ENCODE measurements at places on chromosomes 7 and 10.
A peak's percentile ranks its signal among the peaks of the same experiment; 100 is the strongest.

DNA sequence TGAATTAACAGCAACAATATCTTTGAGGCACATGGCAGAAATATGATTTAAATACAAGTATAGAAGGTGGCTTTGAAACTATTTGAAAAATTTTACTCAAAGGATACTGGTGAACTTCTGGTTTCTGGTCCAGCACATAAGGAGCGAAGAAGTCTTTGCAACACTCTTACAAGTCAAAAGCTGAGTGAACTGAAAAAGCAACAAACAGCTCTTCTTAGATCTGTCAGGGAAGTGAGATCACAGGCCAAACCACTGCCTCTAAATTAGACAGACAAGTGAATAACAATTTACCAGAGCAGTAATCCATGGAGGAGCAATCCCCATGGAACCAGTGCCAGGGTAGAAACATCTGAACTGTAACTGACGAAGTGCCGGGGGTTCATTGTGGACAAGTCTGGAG is 9.6 kb upstream of the VWC2 start:
- no peak for DNase-seq

GRCh38 chr7:129750501-129750900 is 139.0 kb downstream of the NRF1 start:
- no peak for DNase-seq

GRCh38 chr7:71140264-71140663 is 8.3 kb downstream of the GALNT17 start:
- DNase-seq = peak; percentile 12

- no peak for DNase-seq
Observed at GRCh38 chr10:3786295-3787015, 1.4 kb upstream of the KLF6 start.

DNA sequence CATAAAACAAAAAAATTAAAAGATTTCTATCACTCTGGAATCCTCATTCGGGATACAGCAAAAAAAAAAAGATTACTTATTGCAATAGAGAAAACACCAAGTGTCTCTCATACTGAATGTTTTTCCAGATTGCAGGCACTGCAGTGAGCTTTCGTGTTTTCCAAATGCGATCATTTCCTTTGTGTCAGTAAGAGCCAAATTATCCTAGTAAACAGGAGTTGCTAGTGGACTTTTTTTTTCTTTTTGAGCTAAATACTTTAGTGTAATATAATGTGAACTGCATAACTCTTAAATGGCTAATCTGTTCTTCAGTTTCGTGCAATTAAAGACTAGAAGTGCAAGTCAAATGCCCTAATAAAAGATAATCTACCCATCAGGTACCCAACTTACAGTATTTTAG is 44.4 kb upstream of the TOMM7 start:
- DNase-seq = no peak

GRCh38 chr7:73828107-73828803 is 2.5 kb upstream of the CLDN4 start:
- DNase-seq = peak; percentile 86

DNA sequence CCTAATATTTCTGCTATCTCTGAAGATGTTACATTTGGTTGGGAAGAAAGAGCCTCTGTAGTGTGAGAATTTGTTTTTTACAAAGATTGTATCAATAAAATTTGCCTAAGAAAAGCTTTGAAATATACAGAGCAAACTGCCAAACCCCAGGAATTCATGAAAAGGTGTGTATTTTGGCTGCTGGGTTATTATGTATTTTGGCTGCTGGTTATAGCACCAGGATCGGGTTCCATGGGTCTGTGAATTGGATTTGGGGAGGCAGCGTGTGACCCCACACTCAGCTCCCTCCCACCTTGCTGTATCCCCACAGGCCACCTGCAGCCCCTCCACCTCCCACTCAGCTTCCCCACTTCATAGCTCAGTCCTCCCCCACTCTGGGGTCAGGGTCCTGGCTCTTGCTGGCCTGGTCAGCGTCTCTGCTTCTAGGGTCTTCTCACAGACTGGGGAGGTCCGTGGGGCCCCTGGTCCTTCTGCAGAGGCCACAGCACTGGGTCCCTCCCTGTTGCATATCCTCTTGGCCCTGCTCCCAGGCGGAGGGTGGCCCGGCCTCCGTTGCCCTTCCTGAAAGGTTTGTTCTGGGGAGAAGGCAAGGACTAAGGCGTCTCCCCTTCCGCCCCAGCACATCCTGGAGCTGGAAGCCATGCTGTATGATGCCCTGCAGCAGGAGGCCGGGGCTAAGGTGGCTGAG is 24.0 kb upstream of the DPYSL4 start:
- no peak for DNase-seq

All from NCI-H524 (cell line).